ENCODE measurements at places on chromosomes 5 and 9.

GRCh38 chr5:112467485-112467884 is 48.4 kb upstream of the EPB41L4A start:
- DNase-seq: no peak

- no peak for DNase-seq
These were observed 24.1 kb downstream of the GOLGA2 start for GRCh38 chr9:128251732-128252100.

DNA sequence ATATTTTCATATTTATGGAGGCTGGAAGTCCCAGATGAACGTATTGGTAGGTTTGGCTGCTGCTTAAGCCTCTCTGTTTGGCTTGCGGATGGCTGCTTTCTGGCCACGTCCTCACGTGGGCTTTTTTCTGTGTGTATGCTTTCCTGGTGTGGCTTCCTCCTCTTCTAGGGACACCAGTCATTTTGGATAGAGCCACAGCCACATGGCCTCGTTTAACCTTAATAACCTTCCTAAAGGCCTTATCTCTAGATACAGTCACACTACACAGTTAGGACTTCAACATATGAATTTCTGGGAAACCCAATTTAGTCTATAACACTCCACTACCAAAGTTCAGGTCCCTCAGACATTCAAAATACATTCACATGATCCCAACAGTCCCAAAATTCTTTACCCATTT is 26.9 kb downstream of the NUTM2F start:
- no peak for DNase-seq

GRCh38 chr5:124410539-124411488 is 335.6 kb downstream of the ZNF608 start:
- no peak for DNase-seq

DNA sequence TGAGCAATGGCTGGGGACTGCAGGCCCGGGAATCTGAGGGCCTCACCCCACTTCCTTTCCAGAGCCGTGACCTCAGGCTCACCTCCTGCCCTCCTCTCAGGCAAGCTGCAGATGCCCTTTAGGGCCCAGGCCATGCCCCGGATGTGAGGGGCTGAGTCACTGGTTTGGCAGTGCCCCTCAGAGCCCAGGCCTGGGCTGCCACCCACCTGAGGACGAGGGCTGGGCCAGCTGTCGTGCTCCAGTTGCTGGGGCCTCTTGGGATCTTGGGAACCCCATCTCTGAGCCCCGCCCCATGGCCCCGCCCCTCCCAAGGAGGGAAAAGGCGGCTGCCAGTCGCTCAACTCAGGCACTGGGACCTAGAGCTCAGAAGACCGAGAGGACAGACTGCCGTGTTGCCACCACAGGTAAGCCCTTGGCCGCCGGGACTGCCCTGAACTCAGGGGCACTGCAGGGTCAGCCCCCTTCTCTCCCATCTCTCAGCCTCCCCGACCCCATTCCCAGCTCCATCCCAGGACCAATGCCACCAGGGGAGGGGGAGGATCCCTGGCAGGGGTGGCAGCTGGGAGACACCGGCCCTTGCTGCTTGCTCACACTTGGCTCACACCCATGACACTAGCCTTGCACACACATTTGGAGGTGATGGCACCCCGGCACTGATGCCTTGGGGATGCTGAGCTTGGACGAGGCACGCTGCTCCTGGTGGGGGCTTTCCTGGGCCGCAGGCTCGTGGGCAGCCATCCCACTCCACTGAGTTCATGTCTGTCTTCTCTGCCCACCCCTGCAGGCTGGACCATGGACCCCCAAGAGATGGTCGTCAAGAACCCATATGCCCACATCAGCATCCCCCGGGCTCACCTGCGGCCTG is at the start of gene CYSRT1:
TSS of gene CYSRT1 (plus strand) at position 345 of the 865 bp plus-strand sequence. CDS start at position 793, 448 bp downstream.
- DNase-seq: no peak

DNA sequence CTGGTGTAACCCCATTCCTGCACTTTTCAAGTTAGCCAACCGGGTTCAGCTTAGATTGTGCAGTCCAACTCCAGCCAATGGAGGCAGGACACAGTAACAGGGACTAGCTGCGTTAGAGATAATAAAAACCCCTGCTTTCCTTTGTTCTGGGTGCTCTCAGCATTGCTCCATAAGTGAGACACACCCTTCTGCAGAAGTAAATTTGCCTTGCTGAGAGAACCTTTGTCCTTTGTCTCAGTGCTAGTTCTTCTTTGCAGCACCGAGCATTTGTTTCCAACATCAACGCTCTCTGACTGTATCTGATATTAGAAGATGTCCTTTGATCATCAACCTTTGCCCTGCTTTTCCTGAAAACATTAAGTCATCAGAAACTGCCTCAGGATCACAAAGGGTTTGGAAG is 169.5 kb upstream of the OR13F1 start:
- DNase-seq: no peak

GRCh38 chr5:542319-543311 is 18.4 kb upstream of the SLC9A3 start:
- DNase-seq: no peak

GRCh38 chr9:110308633-110309038 is 29.0 kb downstream of the TXNDC8 start:
- DNase-seq: no peak

- no peak for DNase-seq
These were observed 124.1 kb downstream of the SYK start for GRCh38 chr9:90925581-90926257.

GRCh38 chr9:112378328-112379176 is 1.4 kb upstream of the HSDL2 start:
- DNase-seq: no peak

DNA sequence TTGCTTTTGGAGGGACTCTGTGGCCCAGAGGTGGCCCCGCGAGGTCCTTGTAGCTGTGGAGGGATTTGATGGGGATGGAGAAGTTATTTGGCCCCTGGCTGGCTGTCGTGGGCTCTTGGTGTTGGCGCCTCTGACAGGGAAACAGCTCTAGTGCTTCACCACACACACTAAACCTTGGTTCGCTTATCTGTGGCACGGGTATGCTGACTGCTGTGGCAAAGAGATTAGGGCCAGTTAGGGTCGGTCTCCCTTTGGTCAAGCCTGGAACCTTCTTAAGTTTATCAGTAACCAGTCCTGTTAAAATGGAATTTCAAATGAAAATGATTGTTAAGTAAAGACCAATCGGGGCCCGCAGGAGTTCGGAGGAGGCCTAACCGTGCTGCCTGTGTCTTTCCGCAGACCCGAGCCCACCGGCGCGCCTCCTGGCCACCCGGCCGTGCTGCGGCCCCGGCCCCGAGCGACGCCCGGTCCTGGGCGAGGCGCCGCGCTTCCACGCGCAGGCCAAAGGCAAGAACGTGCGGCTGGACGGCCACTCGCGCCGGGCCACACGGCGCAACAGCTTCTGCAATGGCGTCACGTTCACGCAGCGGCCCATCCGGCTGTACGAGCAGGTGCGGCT is 28.4 kb downstream of the NEURL1B start:
- no peak for DNase-seq

- DNase-seq: no peak
These were observed 6.6 kb downstream of the PSAT1 start for GRCh38 chr9:78303377-78304062.

DNA sequence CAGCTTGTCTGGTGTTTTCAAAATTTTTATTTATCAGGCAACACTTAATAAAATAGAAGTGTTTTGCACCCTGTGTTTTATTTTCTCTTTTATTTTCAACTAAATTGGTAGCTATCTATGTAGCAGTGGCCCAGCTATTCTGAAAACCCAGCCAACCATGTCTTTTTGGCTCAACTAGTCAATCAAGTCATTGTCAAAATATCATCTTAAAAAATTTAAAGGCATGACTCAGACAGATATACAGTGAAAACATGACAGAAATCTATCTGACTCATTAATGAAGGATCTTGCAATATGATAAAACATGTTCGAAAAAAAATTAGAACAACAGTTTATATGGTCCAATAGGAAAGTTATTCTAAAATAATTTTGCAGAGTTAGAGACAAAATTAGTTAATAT is 75.1 kb downstream of the HSD17B4 start:
- no peak for DNase-seq

DNA sequence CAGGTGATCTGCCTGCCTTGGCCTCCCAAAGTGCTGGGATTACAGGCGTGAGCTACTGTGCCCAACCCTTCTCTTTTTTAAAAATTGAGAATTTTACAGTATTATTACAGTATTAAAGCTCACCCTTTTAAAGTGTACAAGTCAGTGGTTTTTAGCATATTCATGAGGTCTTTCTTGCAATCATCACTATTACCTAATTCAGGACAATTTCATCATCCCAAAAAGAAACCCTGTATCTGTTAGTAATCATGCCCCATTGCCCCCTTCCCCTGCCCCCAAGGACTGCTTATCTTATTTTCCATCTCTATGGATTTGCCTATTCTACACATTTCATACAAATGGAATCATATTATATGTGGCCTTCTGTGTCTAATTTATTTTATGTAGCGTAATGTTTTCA is 22.6 kb upstream of the MEGF9 start:
- DNase-seq: no peak

DNA sequence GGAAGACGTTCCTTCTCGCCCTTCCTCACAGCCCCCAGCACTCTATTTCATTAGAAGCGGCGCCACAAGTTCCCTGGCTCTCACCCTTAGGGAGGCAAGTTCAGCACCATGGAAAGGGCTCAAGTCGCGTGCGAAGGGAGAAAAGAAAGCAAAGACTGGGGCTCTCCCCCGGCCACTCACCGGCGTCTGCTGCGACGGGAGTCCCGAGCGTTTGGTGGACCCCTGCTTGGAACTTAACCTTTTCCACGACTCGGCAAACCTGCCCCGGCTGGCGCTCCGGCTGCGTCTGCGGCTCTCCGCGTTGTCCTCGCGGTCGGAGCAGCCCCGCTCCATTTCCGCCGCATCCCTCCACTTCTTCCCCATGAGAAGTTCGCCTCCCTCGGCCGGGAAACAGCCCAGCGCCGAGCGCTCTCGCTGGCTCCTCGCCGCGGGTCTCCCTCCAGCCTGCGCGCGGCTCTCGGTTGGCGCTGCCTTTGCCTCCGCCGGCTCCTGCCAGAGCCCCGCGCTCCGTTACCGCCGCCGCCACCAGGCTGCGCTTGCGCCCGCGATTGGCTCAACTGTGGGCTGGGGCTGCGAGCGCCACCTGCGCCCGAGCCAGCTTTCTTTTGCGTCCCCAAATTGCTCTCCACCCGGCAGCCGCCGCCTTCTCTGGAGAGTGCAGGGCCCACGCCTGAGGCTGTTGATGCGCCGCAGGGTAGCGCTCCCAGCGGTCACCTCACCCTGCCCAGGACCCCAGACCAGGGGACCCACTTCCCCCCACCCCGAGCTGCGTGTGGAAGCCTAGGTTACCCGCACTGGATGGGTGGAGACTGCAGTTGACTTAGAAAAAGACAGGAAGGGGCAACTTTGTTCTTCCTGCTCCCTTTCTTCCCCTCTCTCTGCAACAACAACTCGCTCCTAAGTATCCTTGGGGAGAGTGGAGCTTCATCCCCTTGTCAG is 321.6 kb downstream of the CEMIP2 start:
- no peak for DNase-seq

- no peak for DNase-seq
These were observed 72.0 kb upstream of the SUSD1 start for GRCh38 chr9:112247090-112247489.

DNA sequence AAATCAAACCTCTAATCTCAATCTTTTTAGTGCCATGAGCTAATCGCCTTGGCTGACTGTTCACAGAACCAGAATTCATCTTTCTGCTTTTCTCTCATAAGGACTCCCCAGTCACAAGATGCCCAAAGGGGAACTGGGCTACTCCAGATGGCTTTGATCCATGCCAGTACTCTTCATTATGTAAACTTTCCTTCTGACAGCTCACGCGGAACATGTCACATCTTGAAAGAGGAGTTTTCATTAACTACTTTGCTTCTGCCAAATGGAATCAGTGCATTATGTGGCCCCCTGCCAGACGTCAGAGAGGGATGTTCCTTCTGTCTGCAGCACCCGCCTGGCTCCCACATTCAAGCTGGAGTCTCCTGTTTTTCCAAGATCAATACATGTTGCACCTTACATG is 142.1 kb upstream of the NMUR2 start:
- no peak for DNase-seq

- no peak for DNase-seq
These were observed 115.4 kb downstream of the ST8SIA4 start for GRCh38 chr5:100787648-100788047.

GRCh38 chr9:74379718-74380117 is 117.4 kb upstream of the RORB start:
- DNase-seq: no peak

GRCh38 chr5:1514027-1514818 is 9.5 kb downstream of the LPCAT1 start:
- DNase-seq: no peak

DNA sequence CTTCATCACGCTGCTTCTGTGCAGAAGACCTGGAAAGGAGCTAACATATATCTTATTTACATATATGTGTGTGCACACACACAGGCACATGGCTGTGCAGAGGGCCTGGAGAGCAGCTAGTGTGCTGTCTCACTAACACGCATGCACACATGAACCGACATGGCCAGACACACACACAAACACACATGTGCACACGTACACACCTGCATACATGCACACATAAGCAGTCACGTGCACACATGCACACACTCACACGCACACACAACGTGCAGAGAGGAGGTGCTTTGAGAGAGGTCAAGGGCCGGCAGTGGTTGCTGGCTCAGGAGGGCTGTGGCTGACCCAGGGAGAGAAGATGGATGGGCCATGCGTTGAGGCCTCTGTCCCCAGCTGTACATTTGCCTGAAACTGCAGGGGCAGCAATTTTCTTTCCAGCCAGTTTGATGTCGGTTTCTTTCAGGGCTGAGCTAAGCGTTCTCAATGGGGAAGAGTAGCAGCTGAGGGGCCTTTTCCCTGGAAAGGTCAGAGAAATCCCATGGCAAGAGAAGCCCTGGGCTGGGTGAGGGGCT is 66.7 kb downstream of the OLFM1 start:
- DNase-seq: no peak

DNA sequence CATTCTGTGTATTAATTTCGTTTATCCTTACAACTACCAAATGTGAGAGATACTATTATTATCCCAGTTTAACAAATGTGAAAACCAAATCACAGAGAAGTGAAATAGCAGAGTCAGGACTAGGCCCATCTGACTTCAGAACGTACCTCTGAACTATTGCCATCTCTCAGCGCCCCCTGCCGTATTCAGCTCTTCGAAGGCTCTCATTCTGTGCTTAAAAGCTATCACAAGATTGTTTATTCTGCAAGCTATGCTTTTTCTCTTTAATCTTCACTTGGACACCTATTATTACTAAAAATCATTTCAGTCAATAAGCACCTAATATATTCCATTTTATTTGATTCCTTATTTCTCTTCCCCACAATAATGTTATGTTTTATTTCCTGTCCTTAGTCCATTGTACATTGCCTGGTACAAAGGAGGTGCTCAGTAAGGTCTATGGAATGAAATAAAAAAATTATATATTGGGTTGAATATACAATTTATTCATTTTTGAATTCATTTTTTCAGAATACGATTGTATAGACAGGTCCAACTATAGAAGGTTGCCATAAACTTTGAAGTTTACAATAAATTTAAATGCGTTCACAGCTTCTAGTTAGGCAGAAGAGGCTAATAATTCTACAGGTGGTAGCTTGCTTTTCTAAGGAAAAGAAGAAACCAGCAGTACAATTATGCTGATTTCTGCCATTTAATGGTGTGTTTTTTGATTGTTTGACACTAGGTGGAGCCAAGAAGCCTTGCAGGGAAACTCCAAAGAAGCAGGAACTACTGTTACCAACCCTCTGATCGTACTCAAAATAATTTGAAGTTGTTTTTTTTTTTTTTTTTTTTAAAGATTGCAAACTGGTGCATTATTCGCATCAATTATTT is 202.2 kb upstream of the DMRTA1 start:
- DNase-seq: no peak
